Osteoblast (primary cell): ENCODE measurements at places on chromosomes 4 and X. TPM values are rescaled to one million over a fixed set of nuclear protein-coding genes. Genes with fewer than 3 reads are reported as not detected.
A peak's percentile ranks its signal among the peaks of the same experiment; 100 is the strongest.

Gene FRMD7
- total RNA-seq, result 1.1 and 1.5 TPM in 2 replicates

Gene CT83
- total RNA-seq, result not detected in 2 replicates

Gene GRID2
- total RNA-seq, result not detected in 2 replicates

Gene ARSJ
- 18.6 and 24.6 TPM in 2 replicates for total RNA-seq

Gene C1QTNF7
- under 0.01 and 0.72 TPM in 2 replicates for total RNA-seq

Gene RIBC1
- 0.29 and 0.72 TPM in 2 replicates for total RNA-seq

Gene CCNB3
- total RNA-seq, result 0.29 and 0.36 TPM in 2 replicates

Gene HAUS7
- total RNA-seq, result 8.3 and 14.1 TPM in 2 replicates

GRCh38 chr4:11529625-11530201 is 101.0 kb upstream of the HS3ST1 start:
- DNase-seq, result no peak
- H3K36me3 ChIP-seq, result no peaks in the 10 kb centered on the region
- no peak overlapping the region for H3K27ac ChIP-seq
- no peaks in the 10 kb centered on the region for H3K4me1 ChIP-seq

GRCh38 chr4:11635342-11635741 is 206.6 kb upstream of the HS3ST1 start:
- H3K4me3 ChIP-seq, result no peak overlapping the region
- H3K27ac ChIP-seq, result no peak overlapping the region
- no peaks in the 10 kb centered on the region for H3K4me1 ChIP-seq
- DNase-seq, result no peak

- H3K4me3 ChIP-seq, result no peak overlapping the region
- peak overlapping the region; percentile 93 for H3K27ac ChIP-seq
- no peaks in the 10 kb centered on the region for H3K36me3 ChIP-seq
Measured at GRCh38 chr4:168588916-168589531, 92.2 kb downstream of the PALLD start.

DNA sequence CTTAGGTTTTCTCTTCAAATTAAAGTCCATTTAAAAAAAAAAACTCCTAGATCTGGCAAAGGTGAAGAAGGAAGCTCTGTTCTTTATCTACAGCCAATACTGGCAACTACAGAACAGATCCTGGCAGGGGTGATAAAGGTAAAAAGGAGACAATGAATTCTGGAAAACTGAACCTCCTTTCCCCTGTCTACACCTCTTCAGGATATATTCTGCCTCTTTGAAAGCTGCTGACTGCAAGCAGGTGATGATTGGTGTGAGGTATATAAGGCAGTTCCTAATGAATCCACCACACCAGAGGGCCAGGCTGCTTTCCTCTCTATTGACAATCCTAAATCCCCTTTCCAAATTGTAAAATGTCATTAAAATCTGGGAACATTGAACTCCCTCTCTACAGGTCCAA is 370.1 kb downstream of the PPP3CA start:
- H3K4me3 ChIP-seq, result no peak overlapping the region
- no peak overlapping the region for H3K27ac ChIP-seq
- peaks cover 9% of the 10 kb centered on the region for H3K4me1 ChIP-seq
- H3K36me3 ChIP-seq, result no peaks in the 10 kb centered on the region
- DNase-seq, result no peak

- peak; percentile 10 for DNase-seq
- no peak overlapping the region for H3K4me3 ChIP-seq
- H3K4me1 ChIP-seq, result peaks cover 3% of the 10 kb centered on the region
- H3K27ac ChIP-seq, result no peak overlapping the region
- no peaks in the 10 kb centered on the region for H3K36me3 ChIP-seq
Measured at GRCh38 chr4:118400356-118400755, 47.6 kb upstream of the PRSS12 start.

GRCh38 chr4:150982557-150983233 is 32.4 kb downstream of the LRBA start:
- no peak overlapping the region for H3K4me3 ChIP-seq
- H3K36me3 ChIP-seq, result no peaks in the 10 kb centered on the region
- no peaks in the 10 kb centered on the region for H3K4me1 ChIP-seq
- no peak for DNase-seq
- no peak overlapping the region for H3K27ac ChIP-seq
- H3K27me3 ChIP-seq, result no peaks in the 10 kb centered on the region

DNA sequence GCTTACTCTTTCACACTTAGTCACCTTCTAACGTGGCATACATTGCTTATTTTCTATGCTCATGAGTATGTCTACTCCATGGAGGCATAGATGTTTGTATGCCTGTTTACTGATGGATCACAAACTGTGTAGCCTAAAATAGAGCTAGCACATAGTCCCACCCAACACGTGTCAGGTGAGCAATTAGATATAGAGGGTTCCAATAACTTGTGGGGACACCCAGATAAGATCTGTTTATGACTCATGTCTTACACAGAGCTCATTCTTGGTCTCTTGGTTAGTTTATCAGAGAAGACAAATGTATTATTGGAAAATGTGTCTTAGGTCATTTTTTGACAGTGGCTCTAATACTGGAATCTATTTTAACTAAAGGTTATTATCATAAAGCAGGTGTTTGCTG is 6.8 kb downstream of the ZFP42 start:
- no peak overlapping the region for H3K27ac ChIP-seq
- H3K4me1 ChIP-seq, result no peaks in the 10 kb centered on the region
- H3K4me3 ChIP-seq, result no peak overlapping the region
- no peak for DNase-seq
- no peaks in the 10 kb centered on the region for H3K27me3 ChIP-seq

DNA sequence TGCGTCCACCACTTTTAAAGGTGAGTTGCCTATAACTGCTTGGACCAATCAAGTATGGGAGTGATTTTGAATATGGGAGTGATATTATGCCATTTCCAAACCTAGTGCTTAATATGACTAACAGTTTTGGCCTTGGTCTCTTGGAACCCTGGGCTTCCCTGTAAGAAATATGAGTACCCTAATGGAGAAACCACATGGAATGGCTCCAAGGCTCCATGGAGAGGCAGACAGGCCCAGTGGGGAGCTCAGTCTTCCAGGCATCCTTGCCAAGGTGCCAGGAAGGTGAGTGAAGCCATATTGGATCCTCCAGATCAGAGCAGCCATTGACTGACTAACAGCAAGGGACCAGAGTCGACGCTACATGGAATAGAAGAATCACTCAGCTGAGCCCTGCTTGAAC is 53.2 kb downstream of the MAML3 start:
- peaks cover 24% of the 10 kb centered on the region for H3K4me1 ChIP-seq
- H3K4me3 ChIP-seq, result no peak overlapping the region
- no peak for DNase-seq
- no peaks in the 10 kb centered on the region for H3K36me3 ChIP-seq
- H3K27ac ChIP-seq, result no peak overlapping the region

DNA sequence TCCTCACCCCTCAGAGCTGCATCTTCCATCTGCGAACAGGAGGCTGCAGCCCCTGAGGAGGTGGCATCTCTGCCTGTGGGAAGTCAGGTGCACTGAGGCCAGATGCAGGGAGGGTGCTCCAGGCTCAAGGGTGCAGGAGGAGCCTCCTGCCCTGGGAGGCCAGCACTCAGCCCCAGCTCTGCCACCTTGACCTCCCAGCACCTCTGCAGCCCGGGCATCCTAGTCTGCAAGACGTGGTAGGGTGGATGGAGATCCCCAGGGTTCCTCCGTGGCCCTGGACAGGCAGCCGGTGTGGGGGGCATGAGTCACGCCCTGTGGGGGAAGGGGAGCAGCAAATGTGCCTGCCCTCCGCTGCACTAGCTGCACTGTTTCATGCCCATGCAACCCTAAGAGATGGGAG is 64.7 kb downstream of the TRMT44 start:
- H3K4me1 ChIP-seq, result peaks cover 16% of the 10 kb centered on the region
- no peaks in the 10 kb centered on the region for H3K36me3 ChIP-seq
- peaks cover 18% of the 10 kb centered on the region for H3K27me3 ChIP-seq
- DNase-seq, result peak; percentile 75
